Stimulated activated CD8-positive, alpha-beta memory T cell treated with anti-CD3 and anti-CD28 coated beads, Interleukin-7, amount 100 ng/mL, for 1 hour (primary cell): ENCODE measurements at places on chromosomes 3 and 15.

- no peak for DNase-seq
Observed at GRCh38 chr3:172082269-172082668, 42.9 kb downstream of the FNDC3B start.

GRCh38 chr15:78355177-78355576 lies 15.0 kb downstream of the CRABP1 start:
- no peak for DNase-seq

GRCh38 chr3:24185738-24186384 lies 240.8 kb downstream of the NR1D2 start:
- no peak for DNase-seq

DNA sequence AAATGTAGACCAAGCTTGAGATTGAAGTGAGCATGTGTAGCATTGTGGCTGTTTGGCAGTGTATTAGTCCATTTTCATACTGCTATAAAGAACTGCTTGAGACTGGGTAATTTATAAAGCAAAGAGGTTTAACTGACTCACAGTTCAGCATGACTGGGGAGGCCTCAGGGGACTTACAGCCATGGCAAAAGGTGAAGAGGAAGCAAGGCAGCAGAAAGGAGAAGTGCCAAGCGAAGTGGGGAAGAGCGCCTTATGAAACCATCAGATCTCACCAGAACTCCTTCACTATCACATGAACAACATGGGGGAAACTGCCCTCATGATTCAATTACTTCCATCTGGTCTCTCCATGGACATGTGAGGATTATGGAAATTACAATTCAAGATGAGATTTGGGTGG lies 8.6 kb upstream of the CERS3 start:
- DNase-seq = no peak

GRCh38 chr3:138888560-138888959 lies 53.8 kb upstream of the PIK3CB start:
- DNase-seq = no peak

GRCh38 chr15:48898032-48898431 lies 20.1 kb downstream of the EID1 start:
- DNase-seq = no peak

- peak; percentile 8 for DNase-seq
Observed at GRCh38 chr15:59691194-59691805, 2.2 kb upstream of the BNIP2 start.

- DNase-seq = no peak
Observed at GRCh38 chr15:70219966-70220365, 122.2 kb upstream of the TLE3 start.

DNA sequence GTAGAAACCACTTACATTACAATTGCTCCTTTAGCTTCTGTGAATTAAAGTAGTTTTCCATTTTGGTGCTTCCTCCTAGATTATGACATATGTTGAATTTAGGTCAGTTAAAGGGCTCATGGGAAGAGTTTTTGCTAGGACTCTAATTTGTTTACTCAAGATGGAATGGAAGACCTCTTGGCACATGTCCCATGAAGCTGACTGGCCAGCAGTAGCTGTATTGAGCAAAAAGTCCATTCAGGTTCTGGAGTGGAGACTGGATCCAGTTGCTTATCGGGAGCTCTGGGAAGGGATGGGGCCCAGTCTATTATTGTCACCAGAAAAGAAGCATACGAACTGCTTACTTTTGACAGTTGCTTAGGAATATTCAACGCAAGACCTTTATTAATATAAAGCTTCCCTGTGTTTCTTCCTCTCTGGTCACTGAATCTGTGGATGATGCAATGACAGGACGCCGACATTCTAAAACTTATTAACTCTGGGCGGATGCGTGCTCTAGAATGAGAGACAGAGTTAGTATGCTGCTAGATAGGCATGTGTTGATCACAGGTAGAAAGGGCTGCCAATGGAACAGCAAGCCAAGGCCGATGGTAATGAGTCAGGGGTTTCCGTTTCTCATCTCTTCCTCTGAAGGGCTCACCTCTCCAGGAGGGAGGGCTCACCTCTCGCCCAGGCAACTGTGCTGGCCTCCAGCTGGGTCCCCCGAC lies 155.8 kb downstream of the NR1D2 start:
- DNase-seq = no peak

GRCh38 chr3:114758831-114759699 lies 388.0 kb downstream of the ZBTB20 start:
- DNase-seq = no peak

GRCh38 chr3:167346171-167346570 lies 33.9 kb downstream of the ZBBX start:
- no peak for DNase-seq

DNA sequence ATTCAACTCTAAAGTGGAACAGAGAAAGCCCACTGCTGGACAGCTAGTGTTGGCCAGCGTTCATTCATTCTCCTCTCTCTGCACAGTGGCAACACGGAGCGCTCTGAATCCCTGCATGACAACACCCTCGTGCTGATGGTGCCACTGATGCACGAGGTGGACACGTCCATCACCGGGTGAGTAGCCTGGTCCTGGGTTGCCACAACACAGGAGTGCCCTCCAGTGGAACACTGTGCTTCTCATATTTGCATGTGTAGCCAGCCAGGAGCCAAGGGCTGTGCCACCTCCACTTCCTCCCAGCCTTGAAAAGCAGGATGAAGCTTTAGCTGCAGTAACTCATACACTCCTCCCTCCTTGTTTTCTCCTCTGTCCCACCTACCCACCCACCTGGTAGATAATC lies 120.0 kb upstream of the CTDSPL start:
- no peak for DNase-seq

DNA sequence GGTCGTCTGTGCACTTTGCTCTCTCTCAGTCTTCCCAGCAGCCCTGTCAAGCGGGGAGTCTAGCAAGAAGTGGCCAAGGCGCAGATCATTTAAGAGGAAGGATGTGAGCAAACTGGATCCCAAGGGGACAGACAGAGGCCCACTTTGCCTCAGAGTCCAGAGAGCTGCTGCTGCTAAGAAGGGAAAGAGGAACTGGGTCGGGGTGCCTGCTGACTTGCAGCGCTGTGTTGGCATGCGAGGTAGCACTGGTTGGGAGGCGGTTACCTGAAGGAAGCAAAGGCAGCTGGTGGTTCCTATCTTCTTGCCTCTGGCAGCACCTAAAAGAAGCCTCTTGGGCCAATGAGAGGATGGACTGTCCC lies 28.1 kb downstream of the SMAD3 start:
- no peak for DNase-seq

- no peak for DNase-seq
Observed at GRCh38 chr3:127157171-127157828, 35.6 kb upstream of the PRR23E start.

- no peak for DNase-seq
Observed at GRCh38 chr15:58453931-58454793, 22.4 kb downstream of the LIPC start.

- DNase-seq = no peak
Observed at GRCh38 chr3:173529062-173529711, 131.6 kb downstream of the NLGN1 start.
